ENCODE measurements at places on chromosomes 6 and 20. TPM values are rescaled to one million over a fixed set of nuclear protein-coding genes. Genes with fewer than 3 reads are reported as not detected.

The MAN1A1 gene
- total RNA-seq = 19.6 TPM

The CRISP2 gene
- not detected for total RNA-seq

- no peak for DNase-seq
These were observed 116.0 kb upstream of the JARID2 start for GRCh38 chr6:15129887-15130286.

DNA sequence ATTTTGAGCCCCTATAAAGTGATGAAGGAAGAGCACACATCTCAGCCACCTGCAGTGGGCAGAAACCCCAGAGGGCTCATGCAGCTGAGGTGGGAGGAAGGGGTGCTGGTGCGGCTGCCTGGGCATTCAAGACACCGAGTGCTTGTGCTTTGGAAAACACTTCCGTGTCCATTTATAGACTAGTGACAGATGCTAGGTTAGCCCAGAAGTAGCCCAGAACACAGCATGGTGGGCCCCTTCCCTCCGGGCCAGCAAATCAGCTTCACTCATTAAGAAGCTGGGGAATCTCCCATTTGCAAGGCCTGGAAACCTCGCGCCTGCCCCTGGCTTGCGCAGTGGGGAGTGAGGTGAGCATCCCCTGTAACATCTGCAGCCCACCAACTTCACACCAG, 12.9 kb downstream of the BEND3 start:
- DNase-seq = no peak

The SNAI1 gene
- 3.3 TPM for total RNA-seq

- no peak for DNase-seq
These were observed 265.0 kb upstream of the MARCKS start for GRCh38 chr6:113591896-113592827.

The STK35 gene
- 17.8 TPM for total RNA-seq
